ENCODE measurements at places on chromosomes 5 and 9. TPM values are rescaled to one million over a fixed set of nuclear protein-coding genes. Genes with fewer than 3 reads are reported as not detected.

DNA sequence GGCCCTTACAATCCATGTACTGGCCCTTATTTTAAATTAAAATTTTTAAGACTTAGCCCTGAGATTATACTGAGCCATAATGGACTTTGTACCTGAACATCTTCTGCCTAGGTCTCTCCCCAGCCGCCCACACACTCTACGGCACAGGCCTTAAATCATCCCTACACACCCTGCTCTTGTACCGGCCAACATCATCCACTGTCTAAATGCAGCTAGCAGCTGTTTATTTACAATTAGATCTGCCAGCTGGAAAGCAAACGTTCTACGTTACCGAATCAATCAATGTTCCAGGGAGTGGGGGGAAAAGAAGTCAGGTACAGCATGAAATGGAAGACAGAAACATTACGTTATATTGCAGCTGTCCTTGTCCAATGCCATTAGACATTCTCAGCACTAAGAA, 88.4 kb upstream of the GRAMD2B start:
- DNase-seq, result no peak

- DNase-seq, result no peak
Observed at GRCh38 chr9:127055745-127056402, 66.6 kb downstream of the ANGPTL2 start.

- no peak for DNase-seq
Observed at GRCh38 chr5:73654171-73654811, 28.3 kb downstream of the ARHGEF28 start.

DNA sequence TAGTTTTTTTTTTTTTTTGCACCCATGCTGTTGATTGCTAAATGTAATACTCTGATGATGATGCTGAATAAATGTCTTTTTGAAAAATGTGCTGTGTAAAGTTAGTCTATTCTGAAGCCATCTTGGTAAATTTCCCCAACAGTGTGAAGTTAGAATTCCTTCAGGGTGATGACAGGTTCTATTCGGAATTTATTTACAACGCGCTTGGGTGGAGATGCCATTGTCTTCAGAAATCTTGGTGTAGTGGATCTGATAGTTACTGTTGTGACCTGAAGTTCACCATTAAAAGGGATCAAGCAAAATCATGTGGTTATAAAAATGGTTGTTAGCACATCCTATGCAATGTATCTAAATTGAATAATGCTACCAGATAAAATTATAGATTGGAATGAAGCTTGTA, 36.3 kb upstream of the DMRT1 start:
- DNase-seq, result no peak

- no peak for DNase-seq
Observed at GRCh38 chr5:5344051-5344571, 78.4 kb upstream of the ICE1 start.

DNA sequence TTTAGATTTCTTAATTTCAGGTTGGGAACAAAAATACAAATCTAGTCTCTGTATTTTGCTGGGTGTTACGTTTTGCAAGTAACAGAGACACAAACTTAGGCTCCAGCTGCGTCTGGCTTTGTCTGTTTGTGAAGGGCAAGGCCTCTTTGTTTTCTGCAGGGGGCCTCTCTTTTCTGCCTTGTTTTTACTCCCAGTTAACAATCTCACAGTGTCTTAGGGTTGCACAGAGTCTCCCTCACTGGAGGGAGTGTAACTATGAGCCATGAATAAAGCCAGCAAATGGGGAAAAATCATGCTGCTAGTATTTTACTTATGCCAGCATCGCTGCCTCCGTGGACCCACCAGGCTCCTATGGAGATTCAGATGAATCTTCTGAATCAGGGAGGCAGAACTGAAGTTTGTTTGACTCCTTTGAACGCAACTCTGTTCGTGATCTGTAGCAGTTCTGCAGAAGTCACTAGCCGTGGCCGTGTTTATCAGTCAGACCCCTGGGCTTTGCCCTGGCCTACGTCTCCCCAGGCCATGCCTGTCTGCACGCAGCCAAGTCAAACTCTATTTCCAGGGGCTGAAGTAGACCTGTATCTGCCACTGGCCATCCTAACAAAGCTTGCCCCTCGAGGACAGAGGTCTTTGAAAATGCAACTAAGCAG, 77.2 kb downstream of the ATP10B start:
- DNase-seq, result no peak

Gene C5orf34
- 10.4 TPM for total RNA-seq

Gene CMYA5
- 1.7 TPM for total RNA-seq

Gene WNT8A
- not detected for total RNA-seq

Gene SPINK6
- total RNA-seq, result not detected

Data from fibroblast of the aortic adventitia (primary cell).